Nephron progenitor cell (in vitro differentiated cells): ENCODE measurements at places on chromosomes 2 and 18.
A peak's percentile ranks its signal among the peaks of the same experiment; 100 is the strongest.

GRCh38 chr2:3099860-3100234 is 277.8 kb downstream of the EIPR1 start:
- H3K4me1 ChIP-seq = peaks cover 58% of the 10 kb centered on the region
- H3K27ac ChIP-seq = no peak overlapping the region
- H3K27me3 ChIP-seq = peaks cover 3% of the 10 kb centered on the region
- peaks cover 5% of the 10 kb centered on the region for H3K36me3 ChIP-seq
- no peak overlapping the region for H3K4me3 ChIP-seq
- DNase-seq = no peak

- H3K4me1 ChIP-seq = peaks cover 19% of the 10 kb centered on the region
- no peaks in the 10 kb centered on the region for H3K36me3 ChIP-seq
- no peak for DNase-seq
- H3K27ac ChIP-seq = no peak overlapping the region
Measured at GRCh38 chr18:10838553-10838952, 310.8 kb downstream of the PIEZO2 start.

DNA sequence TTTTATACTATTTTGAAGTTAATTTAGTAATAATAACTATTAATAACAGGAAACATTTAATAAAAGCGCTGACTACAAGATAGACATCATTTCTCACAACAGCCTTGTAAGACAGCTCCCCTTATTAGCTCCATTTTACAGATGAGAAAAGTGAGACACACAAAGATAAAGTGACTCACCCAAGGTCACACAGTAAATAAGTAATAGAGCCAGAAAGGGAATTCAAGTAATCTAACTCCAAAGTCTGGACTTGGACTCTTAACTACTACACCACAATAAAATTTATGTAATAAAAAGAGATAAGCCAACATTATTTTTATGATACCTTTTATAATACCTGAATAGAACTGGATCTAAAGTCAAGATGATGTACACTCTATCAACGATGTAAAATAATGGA is 25.3 kb downstream of the EXOC6B start:
- H3K27me3 ChIP-seq = no peaks in the 10 kb centered on the region
- no peak overlapping the region for H3K27ac ChIP-seq
- H3K4me3 ChIP-seq = no peak overlapping the region
- DNase-seq = no peak
- peaks cover 12% of the 10 kb centered on the region for H3K4me1 ChIP-seq

- H3K4me3 ChIP-seq = no peak overlapping the region
- peak overlapping the region; percentile 58 for H3K27ac ChIP-seq
- no peak for DNase-seq
- H3K4me1 ChIP-seq = peaks cover 45% of the 10 kb centered on the region
Measured at GRCh38 chr18:5457462-5457957, 86.3 kb downstream of the EPB41L3 start.

GRCh38 chr2:236169741-236170589 is 1.8 kb upstream of the GBX2 start:
- no peak overlapping the region for H3K27ac ChIP-seq
- no peak for DNase-seq
- peak overlapping the region; percentile 70 for H3K4me3 ChIP-seq
- H3K27me3 ChIP-seq = peaks cover 76% of the 10 kb centered on the region
- no peaks in the 10 kb centered on the region for H3K36me3 ChIP-seq

DNA sequence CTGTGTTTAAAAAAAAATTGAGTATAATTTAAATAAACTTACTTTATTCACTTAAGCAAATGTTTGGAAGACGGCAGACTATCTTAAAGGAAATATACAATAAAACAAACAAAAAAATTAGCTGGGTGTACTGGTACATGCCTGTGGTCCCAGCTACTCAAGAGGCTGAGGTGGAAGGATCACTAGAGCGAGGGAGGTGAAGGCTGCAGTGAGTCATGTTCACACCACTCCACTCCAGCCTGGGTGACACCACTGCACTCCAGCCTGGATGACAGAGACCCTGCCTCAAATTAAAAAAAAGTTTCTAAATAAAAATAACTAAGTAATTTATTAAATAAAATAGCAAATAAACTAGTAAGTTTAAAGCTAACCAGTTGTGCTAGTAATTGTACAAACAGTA is 7.5 kb downstream of the PUM2 start:
- DNase-seq = no peak
- peaks cover 58% of the 10 kb centered on the region for H3K36me3 ChIP-seq
- no peaks in the 10 kb centered on the region for H3K27me3 ChIP-seq
- no peak overlapping the region for H3K27ac ChIP-seq

DNA sequence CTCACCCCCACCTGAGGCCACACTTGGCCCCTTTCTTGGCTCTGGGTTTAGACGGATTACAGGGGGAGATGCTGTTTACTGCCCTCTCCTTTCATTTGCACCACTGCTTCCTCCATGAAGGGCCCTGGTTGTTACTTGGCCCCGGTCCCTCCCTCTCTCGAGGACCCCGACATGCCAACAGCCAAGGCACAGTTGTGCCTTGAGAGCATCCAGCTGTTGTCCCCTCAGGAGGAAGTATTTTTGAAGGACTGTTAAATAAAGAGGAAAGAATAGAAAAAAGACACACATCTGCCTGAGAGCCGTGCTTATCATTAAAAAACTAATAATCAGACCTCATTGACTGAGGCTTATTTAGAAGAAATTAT is 44.0 kb downstream of the ITGB1BP1 start:
- H3K4me3 ChIP-seq = no peak overlapping the region
- DNase-seq = no peak
- H3K27ac ChIP-seq = no peak overlapping the region
- H3K36me3 ChIP-seq = peaks cover 64% of the 10 kb centered on the region
- H3K4me1 ChIP-seq = peaks cover 6% of the 10 kb centered on the region

GRCh38 chr2:55196526-55196925 is 35.6 kb downstream of the CLHC1 start:
- no peaks in the 10 kb centered on the region for H3K27me3 ChIP-seq
- H3K36me3 ChIP-seq = peaks cover 93% of the 10 kb centered on the region
- H3K4me3 ChIP-seq = no peak overlapping the region

GRCh38 chr2:109301746-109302145 is 172.7 kb downstream of the SH3RF3 start:
- H3K4me3 ChIP-seq = no peak overlapping the region
- H3K27me3 ChIP-seq = peaks cover 19% of the 10 kb centered on the region
- no peak for DNase-seq
- H3K4me1 ChIP-seq = peaks cover 53% of the 10 kb centered on the region

GRCh38 chr2:46674488-46674887 is 195.1 kb downstream of the TMEM247 start:
- no peak overlapping the region for H3K27ac ChIP-seq
- no peak overlapping the region for H3K4me3 ChIP-seq
- no peaks in the 10 kb centered on the region for H3K4me1 ChIP-seq
- H3K27me3 ChIP-seq = peaks cover 5% of the 10 kb centered on the region

DNA sequence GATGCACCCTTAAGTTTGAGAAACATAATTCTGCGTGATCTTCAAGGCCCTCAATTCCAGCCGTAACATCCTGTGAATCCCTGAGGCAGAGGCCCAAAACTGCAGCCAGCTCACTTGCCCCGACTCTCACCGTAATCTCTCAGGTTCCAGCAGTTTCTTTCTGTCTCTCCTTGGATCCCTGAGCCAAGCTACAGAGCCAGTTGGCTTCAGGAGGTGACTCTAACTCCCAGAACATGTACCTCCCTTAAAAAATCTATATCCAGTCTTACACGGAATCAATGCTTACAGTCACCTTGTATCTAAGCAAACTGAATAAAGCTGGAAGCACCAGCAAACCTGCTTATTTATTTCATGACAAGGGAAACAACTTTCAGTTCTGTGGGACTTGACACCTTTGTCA is 300.4 kb downstream of the SETBP1 start:
- no peak for DNase-seq
- H3K36me3 ChIP-seq = peaks cover 3% of the 10 kb centered on the region
- H3K27ac ChIP-seq = peak overlapping the region; percentile 62
- peaks cover 14% of the 10 kb centered on the region for H3K4me1 ChIP-seq

GRCh38 chr2:55364189-55365055 is 55.2 kb downstream of the CCDC88A start:
- no peak for DNase-seq
- H3K27ac ChIP-seq = no peak overlapping the region
- no peaks in the 10 kb centered on the region for H3K27me3 ChIP-seq
- no peak overlapping the region for H3K4me3 ChIP-seq
- no peaks in the 10 kb centered on the region for H3K4me1 ChIP-seq

DNA sequence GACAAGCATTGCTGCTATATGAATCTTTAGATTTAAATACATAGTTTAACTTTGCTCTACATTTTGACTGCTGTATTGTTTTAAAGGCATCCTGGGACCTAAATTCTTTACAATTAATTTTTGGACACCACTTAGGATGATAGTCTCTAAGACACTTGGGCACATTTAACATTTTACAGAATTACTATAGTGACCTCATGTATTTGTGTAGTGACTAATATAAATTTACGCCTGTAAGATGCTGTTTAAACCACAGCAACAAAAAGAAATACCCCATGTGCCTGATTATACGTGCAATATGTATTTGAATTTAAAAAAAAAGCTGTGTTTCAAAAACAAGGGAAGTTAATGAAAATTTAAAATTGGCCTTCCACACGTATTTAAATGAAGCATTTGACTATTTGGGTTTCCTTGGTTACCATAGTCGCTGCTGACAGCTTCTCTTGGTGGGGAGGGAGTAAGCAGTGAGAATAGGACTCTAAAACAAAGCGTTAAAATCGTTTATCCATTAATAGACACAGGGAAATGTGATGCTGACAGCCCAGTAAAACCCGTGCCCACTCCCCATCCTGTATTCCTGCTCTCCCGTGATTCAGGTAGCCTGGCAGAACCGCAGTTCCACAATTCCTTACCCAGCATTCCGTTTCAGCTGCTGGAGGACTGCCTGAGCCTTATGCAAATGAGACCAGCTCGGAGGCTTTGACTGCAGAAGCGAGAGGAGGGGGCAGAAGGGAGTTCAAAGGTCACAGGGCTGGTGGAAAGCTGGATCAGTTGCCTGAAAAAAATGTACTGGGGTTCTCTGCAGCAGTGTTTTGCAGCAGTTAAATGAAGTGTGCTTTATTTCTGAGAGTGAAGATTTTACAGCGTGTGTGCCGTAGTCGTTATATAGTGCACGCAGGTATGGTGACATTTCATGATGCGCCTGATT is 104.3 kb downstream of the CSRNP3 start:
- H3K27ac ChIP-seq = peak overlapping the region; percentile 75
- DNase-seq = peak; percentile 80
- H3K27me3 ChIP-seq = no peaks in the 10 kb centered on the region
- peaks cover under 1% of the 10 kb centered on the region for H3K36me3 ChIP-seq
- peaks cover 64% of the 10 kb centered on the region for H3K4me1 ChIP-seq
